T-cell (primary cell): ENCODE measurements at places on chromosomes 3 and 15.

- peaks cover 17% of the 10 kb centered on the region for H3K36me3 ChIP-seq
- no peak overlapping the region for H3K27ac ChIP-seq
- no peaks in the 10 kb centered on the region for H3K27me3 ChIP-seq
- H3K4me1 ChIP-seq = no peaks in the 10 kb centered on the region
Measured at GRCh38 chr3:133824961-133825485, 19.4 kb downstream of the SRPRB start.

GRCh38 chr3:57992452-57993213 lies 15.6 kb upstream of the FLNB start:
- H3K4me1 ChIP-seq = no peaks in the 10 kb centered on the region
- H3K27me3 ChIP-seq = no peaks in the 10 kb centered on the region

- no peaks in the 10 kb centered on the region for H3K4me1 ChIP-seq
- H3K4me3 ChIP-seq = no peak overlapping the region
- peak; percentile 3 for DNase-seq
- no peaks in the 10 kb centered on the region for H3K27me3 ChIP-seq
- H3K36me3 ChIP-seq = peaks cover 10% of the 10 kb centered on the region
Measured at GRCh38 chr15:89171136-89172072, 50.0 kb downstream of the RLBP1 start.

GRCh38 chr15:36601497-36601932 lies 22.1 kb downstream of the CDIN1 start:
- H3K27ac ChIP-seq = no peak overlapping the region
- DNase-seq = no peak
- H3K4me3 ChIP-seq = no peak overlapping the region
- H3K36me3 ChIP-seq = no peaks in the 10 kb centered on the region
- no peaks in the 10 kb centered on the region for H3K27me3 ChIP-seq

- DNase-seq = no peak
- H3K27me3 ChIP-seq = no peaks in the 10 kb centered on the region
Measured at GRCh38 chr3:106345353-106346027, 476.7 kb upstream of the CBLB start.

- no peak overlapping the region for H3K27ac ChIP-seq
- H3K4me3 ChIP-seq = no peak overlapping the region
- H3K36me3 ChIP-seq = no peaks in the 10 kb centered on the region
- no peak for DNase-seq
Measured at GRCh38 chr3:191627064-191627463, 166.1 kb downstream of the PYDC2 start.

- no peak overlapping the region for H3K4me3 ChIP-seq
- no peak for DNase-seq
- no peaks in the 10 kb centered on the region for H3K4me1 ChIP-seq
- no peaks in the 10 kb centered on the region for H3K27me3 ChIP-seq
- H3K36me3 ChIP-seq = no peaks in the 10 kb centered on the region
- no peak overlapping the region for H3K27ac ChIP-seq
Measured at GRCh38 chr3:8996681-8997121, 33.4 kb upstream of the RAD18 start.

GRCh38 chr3:147191795-147192385 lies 214.5 kb downstream of the ZIC4 start:
- H3K27ac ChIP-seq = no peak overlapping the region
- DNase-seq = no peak
- H3K4me3 ChIP-seq = no peak overlapping the region
- no peaks in the 10 kb centered on the region for H3K4me1 ChIP-seq

DNA sequence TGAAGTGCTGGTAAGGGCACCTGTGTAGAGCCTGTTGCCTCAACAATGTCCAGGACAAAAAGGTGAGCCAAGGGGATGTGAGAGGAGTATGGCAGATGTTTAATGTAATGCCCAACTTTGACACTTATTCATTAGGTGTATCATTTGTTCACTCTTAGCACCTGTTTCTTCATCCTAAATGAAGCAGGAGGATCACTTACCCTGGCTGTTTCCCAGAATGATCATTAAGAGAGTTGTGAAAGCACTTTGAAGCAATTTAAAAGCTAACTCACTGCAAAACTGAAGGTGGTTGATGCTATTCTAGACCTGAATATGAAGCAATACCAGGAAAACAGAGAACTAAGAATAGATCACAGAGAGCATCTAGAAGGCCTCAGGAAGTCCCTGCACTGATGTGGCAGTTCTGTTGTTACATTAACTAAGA lies 3.4 kb upstream of the HHLA2 start:
- H3K27me3 ChIP-seq = no peaks in the 10 kb centered on the region
- H3K4me1 ChIP-seq = peaks cover 19% of the 10 kb centered on the region
- peak overlapping the region; percentile 63 for H3K27ac ChIP-seq
- no peaks in the 10 kb centered on the region for H3K36me3 ChIP-seq

DNA sequence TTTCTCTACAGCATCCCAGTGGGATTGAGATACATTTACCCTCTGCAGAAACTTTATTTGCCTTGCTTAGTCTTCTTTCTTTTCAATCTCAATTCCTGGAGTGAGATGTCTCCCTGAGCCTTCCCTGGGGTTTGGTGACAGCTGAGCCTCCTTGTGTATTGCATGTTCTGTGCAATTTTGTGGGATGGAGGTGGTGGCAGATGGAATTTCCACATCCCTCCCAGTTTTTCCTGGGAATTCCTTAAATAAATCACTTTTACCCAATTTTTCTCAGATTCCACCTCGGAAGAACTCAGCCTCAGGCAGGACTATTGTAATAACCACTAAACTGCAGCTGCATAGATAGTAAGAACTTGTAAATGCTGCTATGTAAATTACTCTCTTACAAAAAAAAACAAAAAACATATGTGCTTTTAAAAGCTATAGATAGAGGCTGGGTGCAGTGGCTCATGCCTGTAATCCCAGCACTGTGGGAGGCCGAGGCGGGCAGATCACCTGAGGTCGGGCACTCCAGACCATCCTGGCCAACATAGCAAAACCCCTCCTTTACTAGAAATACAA lies 88.5 kb upstream of the ABHD17C start:
- DNase-seq = no peak
- no peak overlapping the region for H3K27ac ChIP-seq
- no peaks in the 10 kb centered on the region for H3K4me1 ChIP-seq
- H3K36me3 ChIP-seq = no peaks in the 10 kb centered on the region

GRCh38 chr3:14307656-14308302 lies 94.6 kb upstream of the SLC6A6 start:
- H3K4me1 ChIP-seq = peaks cover 9% of the 10 kb centered on the region
- DNase-seq = no peak
- H3K4me3 ChIP-seq = no peak overlapping the region
- no peaks in the 10 kb centered on the region for H3K36me3 ChIP-seq

DNA sequence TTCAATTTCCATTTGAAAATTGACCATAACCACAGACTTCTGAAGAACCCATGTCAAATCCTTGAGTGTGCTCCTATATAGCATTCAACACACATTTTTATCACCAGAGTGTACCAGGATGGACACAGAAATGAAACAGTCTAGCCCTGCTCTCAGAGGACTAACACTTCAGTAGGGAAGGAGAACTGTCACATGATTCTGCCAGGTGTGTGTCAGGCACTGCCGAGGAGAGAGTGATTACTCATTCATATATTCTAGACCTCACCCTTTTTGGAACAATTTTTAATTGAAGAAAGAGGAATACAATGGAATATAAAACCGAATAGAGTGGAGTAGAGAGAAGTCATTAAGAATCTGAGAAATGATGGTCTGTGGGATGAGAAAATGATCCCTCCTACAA lies 125.8 kb downstream of the ERC2 start:
- DNase-seq = no peak
- H3K4me3 ChIP-seq = no peak overlapping the region
- peaks cover 2% of the 10 kb centered on the region for H3K27me3 ChIP-seq
- H3K36me3 ChIP-seq = no peaks in the 10 kb centered on the region

GRCh38 chr3:20680990-20681628 lies 495.1 kb upstream of the SGO1 start:
- no peaks in the 10 kb centered on the region for H3K27me3 ChIP-seq
- H3K4me3 ChIP-seq = no peak overlapping the region
- no peak overlapping the region for H3K27ac ChIP-seq
- DNase-seq = no peak

GRCh38 chr3:172014145-172014544 lies 25.2 kb upstream of the FNDC3B start:
- H3K27ac ChIP-seq = no peak overlapping the region
- no peaks in the 10 kb centered on the region for H3K27me3 ChIP-seq
- DNase-seq = no peak
- no peak overlapping the region for H3K4me3 ChIP-seq
- no peaks in the 10 kb centered on the region for H3K4me1 ChIP-seq
- no peaks in the 10 kb centered on the region for H3K36me3 ChIP-seq

DNA sequence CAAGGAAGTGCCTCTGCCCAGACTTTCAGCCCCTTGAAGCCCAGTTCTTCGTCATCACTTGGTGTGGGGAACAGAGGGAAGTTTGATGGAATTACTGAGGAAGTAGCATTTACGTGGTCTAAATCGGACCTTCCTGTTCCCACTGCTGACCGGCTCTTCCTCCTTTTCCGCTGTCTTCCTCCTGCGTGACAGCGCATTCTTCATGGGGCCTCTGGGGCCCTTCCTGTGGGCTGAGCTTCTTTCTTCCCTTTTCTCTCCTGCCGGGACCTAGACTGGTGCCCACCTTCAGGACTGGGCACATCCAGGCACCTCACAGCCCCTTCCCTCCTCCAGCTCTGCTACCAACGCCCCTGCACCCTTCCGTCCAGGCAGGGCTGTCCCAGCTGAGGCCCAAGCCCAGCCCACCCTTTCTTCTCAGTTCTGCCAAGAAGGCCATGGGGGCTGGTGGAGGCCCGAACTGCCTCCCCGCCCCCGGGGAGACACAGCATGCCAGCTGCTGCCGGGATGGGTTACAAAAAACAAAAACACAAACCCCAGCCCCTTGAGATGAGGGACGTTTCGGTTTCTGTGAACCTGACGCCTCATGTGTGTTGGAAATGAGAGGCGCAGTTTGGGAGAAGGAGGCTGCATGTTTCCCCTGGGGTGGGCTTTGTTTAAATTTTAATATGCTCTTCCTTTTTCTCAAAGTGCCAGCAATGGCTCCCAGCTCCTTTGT lies 19.1 kb downstream of the ZNF710 start:
- no peak overlapping the region for H3K4me3 ChIP-seq
- H3K27ac ChIP-seq = no peak overlapping the region
- no peaks in the 10 kb centered on the region for H3K36me3 ChIP-seq
- DNase-seq = no peak
- no peaks in the 10 kb centered on the region for H3K27me3 ChIP-seq

DNA sequence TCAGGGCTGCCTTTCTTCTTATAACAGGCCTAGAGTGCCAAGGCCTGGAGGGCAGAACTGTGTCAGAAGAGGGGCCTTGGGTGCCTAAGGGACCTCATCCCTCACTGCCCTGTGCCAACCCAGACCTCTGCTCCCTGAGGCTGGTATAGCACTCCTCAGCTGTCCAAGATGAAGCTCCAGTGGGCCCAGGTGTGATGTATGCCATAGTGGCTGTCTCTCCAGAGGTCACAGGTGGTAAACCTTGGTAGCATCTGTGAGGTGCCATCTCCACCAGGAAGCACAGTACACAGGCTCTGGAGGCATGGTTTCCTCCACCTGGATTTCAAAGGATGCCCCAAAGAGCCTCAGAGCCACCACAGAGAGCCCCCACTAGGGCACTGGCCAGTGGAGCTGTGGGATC lies 12.3 kb upstream of the KLHL40 start:
- no peaks in the 10 kb centered on the region for H3K4me1 ChIP-seq
- H3K27ac ChIP-seq = no peak overlapping the region
- no peak overlapping the region for H3K4me3 ChIP-seq
- DNase-seq = no peak
- H3K27me3 ChIP-seq = no peaks in the 10 kb centered on the region

DNA sequence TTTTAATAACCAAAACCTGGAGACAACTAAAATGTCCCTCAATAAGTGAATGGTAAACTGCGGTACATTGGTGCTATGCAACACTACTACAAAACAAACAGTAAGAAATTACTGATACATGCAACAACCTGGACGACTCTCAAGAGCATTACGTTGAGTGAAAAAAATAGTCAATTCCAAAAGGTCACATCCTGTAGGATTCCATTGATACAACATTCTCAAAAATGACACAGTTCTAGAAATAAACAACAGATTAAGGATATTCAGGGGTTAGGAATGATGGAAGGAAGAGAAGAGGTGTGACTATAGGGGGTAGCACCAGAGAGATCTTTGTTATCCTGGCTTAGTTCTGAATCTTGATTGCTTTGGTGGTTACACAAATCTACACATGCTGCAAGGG lies 72.2 kb downstream of the ZNF148 start:
- no peaks in the 10 kb centered on the region for H3K27me3 ChIP-seq
- no peaks in the 10 kb centered on the region for H3K4me1 ChIP-seq
- no peak overlapping the region for H3K4me3 ChIP-seq
- no peak for DNase-seq
- H3K27ac ChIP-seq = no peak overlapping the region
